Immature natural killer cell (primary cell): ENCODE measurements at places on chromosomes 2 and 18. TPM values are rescaled to one million over a fixed set of nuclear protein-coding genes. Genes with fewer than 3 reads are reported as not detected.

Gene SLC39A6
- polyA plus RNA-seq: 23.8 TPM

Gene MDH1B
- not detected for polyA plus RNA-seq

Gene WNT6
- polyA plus RNA-seq: not detected

Gene TFCP2L1
- polyA plus RNA-seq: 0.02 TPM

Gene ERMN
- polyA plus RNA-seq: 0.42 TPM

Gene EDAR
- not detected for polyA plus RNA-seq

Gene BCL11A
- polyA plus RNA-seq: 0.14 TPM

Gene TDRD15
- not detected for polyA plus RNA-seq

Gene ACOXL
- polyA plus RNA-seq: not detected

Gene DLX1
- polyA plus RNA-seq: not detected

Gene VWC2L
- polyA plus RNA-seq: not detected

Gene FHL2
- 0.29 TPM for polyA plus RNA-seq

Gene TIGD1
- 2.7 TPM for polyA plus RNA-seq

Gene SOWAHC
- polyA plus RNA-seq: not detected

Gene PLGLB1
- polyA plus RNA-seq: not detected

Gene PLCL1
- 0.53 TPM for polyA plus RNA-seq

Gene SLC30A3
- not detected for polyA plus RNA-seq

Gene LRP2
- polyA plus RNA-seq: not detected

Gene RND3
- polyA plus RNA-seq: not detected
